Psoas muscle (tissue), 8 donors: ENCODE measurements at places on chromosomes 13 and 19. TPM values are rescaled to one million over a fixed set of nuclear protein-coding genes. Genes with fewer than 3 reads are reported as not detected.

- no peak overlapping the region for H3K27ac ChIP-seq
- no peak for DNase-seq
- H3K36me3 ChIP-seq = no peaks in the 10 kb centered on the region
- H3K4me3 ChIP-seq = no peak overlapping the region
- no peaks in the 10 kb centered on the region for H3K27me3 ChIP-seq
- no peaks in the 10 kb centered on the region for H3K4me1 ChIP-seq
These were observed 617.2 kb downstream of the SLITRK5 start for GRCh38 chr13:88288326-88288725.

- H3K4me3 ChIP-seq = peak overlapping the region; percentile 26
- peak overlapping the region; percentile 90 for H3K27ac ChIP-seq
- no peaks in the 10 kb centered on the region for H3K27me3 ChIP-seq
- peak; percentile 97 for DNase-seq
These were observed 67.8 kb downstream of the GADD45B start for GRCh38 chr19:2543463-2544442.

- no peak overlapping the region for H3K27ac ChIP-seq
- H3K4me1 ChIP-seq = peaks cover 9% of the 10 kb centered on the region
- DNase-seq = no peak
- H3K4me3 ChIP-seq = no peak overlapping the region
These were observed 187.9 kb downstream of the KATNAL1 start for GRCh38 chr13:30119476-30119875.

DNA sequence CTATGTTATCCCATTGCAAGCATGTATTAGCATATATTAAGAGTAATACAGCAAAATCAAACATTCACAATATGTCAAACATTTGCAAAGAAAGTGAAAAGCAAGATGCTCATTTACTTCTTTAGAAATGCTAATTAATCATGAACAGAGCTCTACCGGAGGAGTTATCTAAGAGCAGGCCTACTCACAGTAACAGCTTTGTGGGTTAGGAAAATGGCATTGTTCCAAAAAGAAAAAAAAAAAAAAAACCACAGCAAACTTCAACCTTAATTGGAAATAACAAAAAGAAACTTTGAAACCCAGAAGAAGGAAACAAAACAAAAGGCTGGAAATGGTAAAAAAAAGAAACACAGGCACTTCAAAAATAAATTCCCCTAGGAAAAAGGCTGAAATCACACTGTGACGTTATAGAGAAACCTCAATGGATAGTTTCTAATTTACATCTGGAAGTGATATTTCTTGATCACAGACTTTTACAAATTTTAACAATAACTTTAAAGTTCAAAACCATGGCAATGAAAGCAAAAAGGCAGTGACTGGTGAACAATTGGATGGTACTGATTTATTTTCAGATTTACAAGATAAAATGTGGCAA lies 1236.8 kb upstream of the SPRY2 start:
- no peaks in the 10 kb centered on the region for H3K27me3 ChIP-seq
- no peak overlapping the region for H3K27ac ChIP-seq
- H3K36me3 ChIP-seq = no peaks in the 10 kb centered on the region
- no peak for DNase-seq
- H3K4me1 ChIP-seq = no peaks in the 10 kb centered on the region
- no peak overlapping the region for H3K4me3 ChIP-seq

- H3K4me3 ChIP-seq = no peak overlapping the region
- H3K4me1 ChIP-seq = peaks cover 7% of the 10 kb centered on the region
These were observed 123.8 kb downstream of the ENOX1 start for GRCh38 chr13:43662976-43663375.

DNA sequence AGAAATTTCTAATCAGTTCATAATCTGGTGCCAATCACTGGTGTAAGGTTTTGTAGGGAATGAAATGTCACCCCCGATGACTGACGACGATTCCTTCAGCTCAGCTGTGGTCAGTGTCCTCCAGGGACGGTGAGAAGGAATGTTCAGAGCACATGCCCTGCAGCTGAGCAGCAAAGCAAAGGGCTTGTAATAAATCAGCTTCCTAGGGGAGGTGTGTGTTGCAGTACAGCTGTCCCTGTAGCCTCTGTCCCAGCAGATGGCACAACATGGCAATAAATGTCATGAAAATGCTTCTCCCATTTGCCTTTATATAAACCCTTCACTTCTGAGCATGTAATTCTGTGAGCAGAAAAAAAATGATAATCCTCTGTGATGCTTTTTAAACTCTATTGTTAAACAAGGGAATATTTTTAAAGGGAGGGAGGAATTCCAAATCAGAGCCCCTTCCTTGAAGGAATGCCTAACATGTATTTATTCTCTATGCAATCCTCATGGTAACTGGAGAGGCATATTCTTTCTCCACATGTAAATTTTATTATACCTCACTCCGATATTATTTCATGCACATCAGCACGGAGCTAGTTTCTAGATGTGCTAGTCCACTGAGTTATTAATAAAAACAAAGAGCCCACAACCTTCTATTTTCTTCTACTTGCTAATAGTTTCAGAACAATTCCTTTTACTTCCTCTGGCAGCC lies 102.5 kb downstream of the FAM216B start:
- H3K4me1 ChIP-seq = peaks cover 6% of the 10 kb centered on the region
- no peaks in the 10 kb centered on the region for H3K36me3 ChIP-seq
- no peak for DNase-seq
- H3K27ac ChIP-seq = no peak overlapping the region

GRCh38 chr19:44808463-44809371 lies at the start of gene BCAM:
TSS of gene BCAM (plus strand) at chr19:44809103. CDS start at chr19:44809125, 22 bp downstream.
- DNase-seq = peak; percentile 86
- H3K36me3 ChIP-seq = peaks cover 6% of the 10 kb centered on the region
- H3K27ac ChIP-seq = peak within 1 kb of the TSS; percentile 68
- no peaks in the 10 kb centered on the region for H3K27me3 ChIP-seq
- H3K4me1 ChIP-seq = peaks cover 18% of the 10 kb centered on the region
- peak within 1 kb of the TSS; percentile 78 for H3K4me3 ChIP-seq

DNA sequence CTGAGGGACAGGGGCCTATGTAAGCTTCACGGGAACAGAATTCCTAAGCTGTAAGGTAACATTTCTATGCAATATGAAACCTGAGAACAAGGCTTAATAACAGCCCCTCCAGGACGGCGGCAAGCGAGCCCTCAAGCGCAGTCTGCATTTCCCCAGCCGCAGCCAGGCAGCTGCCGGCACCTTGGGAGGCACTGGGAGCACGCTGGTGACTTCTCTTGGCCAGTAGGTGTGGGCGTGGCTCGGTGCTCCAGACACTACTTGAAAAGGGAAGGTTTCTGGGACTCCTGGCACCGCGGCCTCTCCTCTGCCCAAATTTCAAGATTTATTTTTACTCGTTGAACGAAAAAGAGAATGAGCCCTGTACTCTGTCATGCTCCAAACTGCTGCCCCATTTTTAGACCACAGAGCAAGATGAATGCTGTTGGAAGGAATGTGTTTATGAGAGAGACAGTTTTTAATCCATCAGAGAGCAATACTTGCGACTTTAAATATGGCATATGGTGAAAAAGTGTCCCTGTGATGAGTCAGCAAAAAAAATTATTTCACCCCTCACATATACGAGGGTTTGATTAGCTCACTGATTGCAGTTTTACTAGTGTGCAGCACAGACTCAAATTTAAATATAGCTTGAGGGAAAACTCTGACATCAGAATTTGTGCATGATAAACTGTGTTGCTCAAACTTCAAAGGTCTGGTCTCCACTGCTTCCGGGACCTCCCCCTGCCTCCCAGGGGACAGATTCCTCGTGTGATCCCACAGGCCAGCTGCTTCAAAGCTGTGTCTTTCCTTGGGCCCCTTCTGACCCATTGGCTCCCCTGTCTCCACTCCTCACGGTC lies 81.2 kb downstream of the COL4A2 start:
- peaks cover 19% of the 10 kb centered on the region for H3K4me1 ChIP-seq
- H3K36me3 ChIP-seq = no peaks in the 10 kb centered on the region
- DNase-seq = peak; percentile 67
- H3K27ac ChIP-seq = peak overlapping the region; percentile 69

DNA sequence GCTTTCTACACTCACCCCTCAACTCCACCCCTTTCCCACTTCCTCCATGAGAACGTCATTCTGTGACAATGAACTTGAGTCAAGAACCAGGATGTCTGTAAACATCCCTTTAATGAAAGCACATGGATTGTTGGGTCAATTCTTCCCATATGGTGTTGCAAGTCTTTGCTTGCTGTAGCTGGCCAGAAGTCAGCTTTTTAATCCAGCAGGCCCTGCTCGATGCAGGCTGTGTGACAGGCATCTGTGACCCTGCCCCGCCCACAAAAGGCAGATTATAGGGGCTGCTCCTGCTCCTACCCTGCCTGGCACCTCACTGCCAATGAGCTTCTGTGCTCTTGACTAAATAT lies 78.0 kb downstream of the STARD13 start:
- no peak overlapping the region for H3K4me3 ChIP-seq
- DNase-seq = peak; percentile 17
- H3K36me3 ChIP-seq = no peaks in the 10 kb centered on the region

DNA sequence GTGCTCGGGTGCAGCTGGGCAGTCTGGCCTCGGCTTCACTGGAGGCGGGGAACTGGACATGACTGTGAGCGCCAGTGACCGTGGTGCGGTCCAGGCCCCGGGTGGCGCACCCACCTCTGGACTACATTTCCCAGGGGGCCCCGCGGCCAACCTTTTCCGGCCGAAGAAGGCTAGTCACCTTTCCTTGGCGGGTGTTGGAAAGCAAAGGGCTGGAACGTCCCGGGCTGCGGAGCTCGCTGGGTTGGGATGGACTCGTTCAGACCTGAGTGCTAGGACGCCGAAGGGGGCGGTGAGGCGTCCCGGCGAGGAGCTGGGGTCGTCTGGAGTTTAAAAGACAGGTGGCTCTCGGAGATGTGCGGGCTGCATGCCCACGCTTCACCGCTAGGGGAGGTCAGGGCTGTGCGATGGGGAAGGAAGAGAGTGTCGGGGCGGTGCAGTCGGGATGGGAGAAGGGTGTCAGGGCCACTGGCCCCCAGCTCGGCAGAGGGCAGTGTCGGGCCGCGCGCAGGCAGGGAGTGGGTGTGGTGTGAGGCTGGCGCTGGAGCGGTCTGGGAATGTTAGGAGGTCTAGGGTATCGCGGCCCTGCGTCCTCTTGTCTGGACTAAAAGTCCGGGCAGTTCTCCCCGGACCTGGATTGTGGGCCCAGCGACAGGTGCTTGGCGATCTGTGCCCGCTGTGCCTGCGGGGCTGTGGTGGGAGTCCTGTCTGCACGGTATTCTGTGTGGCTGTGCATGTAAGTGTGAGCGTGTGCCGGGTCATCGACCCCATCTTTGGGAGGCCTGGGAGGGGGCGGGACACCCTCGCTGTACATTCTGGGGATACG lies 57.1 kb downstream of the ZNF568 start:
- no peaks in the 10 kb centered on the region for H3K4me1 ChIP-seq
- H3K27ac ChIP-seq = peak overlapping the region; percentile 79
- peak; percentile 84 for DNase-seq

GRCh38 chr13:114148521-114148855 lies 16.1 kb upstream of the RASA3 start:
- H3K27ac ChIP-seq = no peak overlapping the region
- no peak overlapping the region for H3K4me3 ChIP-seq
- no peaks in the 10 kb centered on the region for H3K27me3 ChIP-seq

GRCh38 chr13:89490661-89491060 lies 1819.5 kb downstream of the SLITRK5 start:
- no peaks in the 10 kb centered on the region for H3K4me1 ChIP-seq
- no peaks in the 10 kb centered on the region for H3K27me3 ChIP-seq
- no peaks in the 10 kb centered on the region for H3K36me3 ChIP-seq
- no peak overlapping the region for H3K27ac ChIP-seq
- no peak for DNase-seq
- H3K4me3 ChIP-seq = no peak overlapping the region

DNA sequence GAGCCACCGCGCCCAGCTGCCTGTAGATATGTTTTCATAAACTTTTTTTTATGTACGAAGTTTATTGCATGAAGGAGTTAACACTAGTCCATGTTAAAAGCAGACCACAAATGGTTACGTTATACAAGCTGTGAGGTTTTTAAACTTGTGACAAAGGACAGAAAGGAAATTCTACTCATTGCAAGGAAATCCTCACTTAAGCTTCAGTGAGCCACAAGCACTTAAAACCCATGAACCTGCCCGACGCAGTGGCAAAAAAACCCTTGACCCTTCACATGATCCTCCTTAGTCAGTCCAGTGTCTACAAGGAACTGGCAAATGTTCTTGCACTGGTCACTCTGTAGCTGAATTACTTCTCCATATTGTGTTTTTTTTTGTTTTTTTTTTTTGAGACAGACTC lies 4.2 kb downstream of the MPND start:
- peaks cover 5% of the 10 kb centered on the region for H3K4me1 ChIP-seq
- H3K27ac ChIP-seq = no peak overlapping the region
- peaks cover 17% of the 10 kb centered on the region for H3K36me3 ChIP-seq
- no peaks in the 10 kb centered on the region for H3K27me3 ChIP-seq

GRCh38 chr13:105740739-105741138 lies 794.7 kb downstream of the EFNB2 start:
- no peak for DNase-seq
- H3K4me3 ChIP-seq = no peak overlapping the region
- no peaks in the 10 kb centered on the region for H3K27me3 ChIP-seq
- H3K36me3 ChIP-seq = no peaks in the 10 kb centered on the region

- no peak overlapping the region for H3K4me3 ChIP-seq
- no peaks in the 10 kb centered on the region for H3K36me3 ChIP-seq
- no peaks in the 10 kb centered on the region for H3K27me3 ChIP-seq
- DNase-seq = no peak
- H3K27ac ChIP-seq = peak overlapping the region; percentile 69
These were observed 182.6 kb downstream of the COL4A1 start for GRCh38 chr13:110124201-110124940.

- H3K36me3 ChIP-seq = no peaks in the 10 kb centered on the region
- H3K27ac ChIP-seq = no peak overlapping the region
- no peaks in the 10 kb centered on the region for H3K27me3 ChIP-seq
- H3K4me3 ChIP-seq = peak overlapping the region; percentile 45
- H3K4me1 ChIP-seq = peaks cover 8% of the 10 kb centered on the region
These were observed 5.8 kb downstream of the PCDH9 start for GRCh38 chr13:67224148-67224846.

DNA sequence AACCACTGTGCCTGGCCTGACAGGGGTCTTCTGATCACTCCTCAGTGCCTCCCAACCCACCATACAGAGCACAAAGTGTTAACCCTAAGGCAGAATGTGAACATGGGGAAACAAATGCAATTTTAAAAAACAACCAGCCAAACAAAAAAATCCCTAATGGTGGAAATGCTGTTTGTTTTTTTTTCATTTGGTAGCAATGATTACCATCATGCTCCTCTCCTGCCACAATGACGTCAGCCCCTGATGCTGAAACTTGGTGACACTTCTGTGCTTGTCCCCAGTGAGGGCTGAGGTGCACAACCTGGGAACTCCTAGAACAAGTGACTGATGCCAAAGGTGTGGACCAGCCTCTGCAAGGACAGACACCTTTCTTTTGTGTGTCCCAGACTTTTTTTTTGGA lies 4.0 kb upstream of the TSPAN16 start:
- H3K36me3 ChIP-seq = no peaks in the 10 kb centered on the region
- no peak overlapping the region for H3K4me3 ChIP-seq
- no peak overlapping the region for H3K27ac ChIP-seq
- no peaks in the 10 kb centered on the region for H3K27me3 ChIP-seq
- no peaks in the 10 kb centered on the region for H3K4me1 ChIP-seq

The ARRDC5 gene
- total RNA-seq = not detected

The GRIN3B gene
- total RNA-seq = not detected

The HIPK4 gene
- not detected for total RNA-seq

The KCTD4 gene
- not detected for total RNA-seq

The PTPRS gene
- 22.9 TPM for total RNA-seq

The NDFIP2 gene
- 48.2 TPM for total RNA-seq

The POLR2I gene
- 104 TPM for total RNA-seq

The CFAP97D2 gene
- total RNA-seq = not detected

The TECR gene
- total RNA-seq = 186 TPM

The TUBA3C gene
- not detected for total RNA-seq

The MATK gene
- 0.32 TPM for total RNA-seq

The KLK15 gene
- not detected for total RNA-seq

The MLLT1 gene
- total RNA-seq = 51.3 TPM

The ADGRL1 gene
- 1.7 TPM for total RNA-seq

The ATP13A1 gene
- total RNA-seq = 22.6 TPM

The ACER1 gene
- not detected for total RNA-seq

The PSG7 gene
- total RNA-seq = not detected
